ENCODE measurements at places on chromosomes 4 and X. TPM values are rescaled to one million over a fixed set of nuclear protein-coding genes. Genes with fewer than 3 reads are reported as not detected.

The SORCS2 gene
- 1.4 TPM for total RNA-seq

The PAGE2B gene
- not detected for total RNA-seq

The UCP1 gene
- total RNA-seq = not detected

The FATE1 gene
- not detected for total RNA-seq

The ENPP6 gene
- total RNA-seq = 0.13 TPM

DNA sequence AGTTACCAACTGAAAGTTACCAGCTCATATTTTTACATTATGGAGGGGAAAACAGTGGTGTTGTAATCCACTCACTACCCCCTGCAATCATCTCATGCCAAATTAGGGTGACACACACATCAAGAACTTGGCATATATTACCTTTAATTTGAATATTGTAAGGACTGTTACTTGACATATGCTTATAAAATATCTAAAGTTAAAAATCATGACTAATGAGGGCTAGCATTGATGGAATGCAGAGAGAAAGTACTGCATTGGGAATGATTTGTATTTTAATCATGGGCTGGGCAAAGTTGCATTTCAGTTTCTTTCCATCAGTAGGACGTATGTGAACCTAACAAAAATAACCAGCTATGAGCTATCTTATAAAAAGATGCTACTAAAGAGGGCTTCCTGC, 517.5 kb upstream of the GRIA3 start:
- no peak overlapping the region for H3K27ac ChIP-seq
- H3K27me3 ChIP-seq = no peaks in the 10 kb centered on the region
- H3K4me1 ChIP-seq = no peaks in the 10 kb centered on the region
- H3K36me3 ChIP-seq = no peaks in the 10 kb centered on the region
- no peak for DNase-seq
- no peak overlapping the region for H3K4me3 ChIP-seq

GRCh38 chrX:49177873-49178480, 6.3 kb downstream of the PLP2 start:
- no peaks in the 10 kb centered on the region for H3K4me1 ChIP-seq
- peak; percentile 66 for DNase-seq
- H3K27me3 ChIP-seq = no peaks in the 10 kb centered on the region
- H3K4me3 ChIP-seq = no peak overlapping the region

DNA sequence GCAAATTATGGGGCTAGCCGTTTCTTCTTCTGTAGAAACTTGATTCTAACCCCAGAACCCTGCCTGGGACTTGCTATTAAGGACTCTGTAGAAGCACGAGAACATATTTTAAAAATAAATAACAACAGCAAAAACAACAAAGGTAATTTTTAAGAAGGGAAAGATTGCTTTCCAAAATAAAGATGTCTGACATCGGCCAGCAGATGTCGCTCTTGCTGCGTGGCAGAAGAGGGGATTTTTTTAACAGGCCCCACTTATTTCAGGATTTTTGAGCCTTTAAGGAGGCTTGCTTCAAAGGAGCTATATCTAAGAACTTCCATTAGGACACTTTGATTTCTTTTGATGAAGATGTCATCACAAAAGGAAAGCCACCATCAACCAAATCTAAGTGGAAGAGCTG, 62.8 kb upstream of the EGFL6 start:
- H3K27me3 ChIP-seq = peaks cover 9% of the 10 kb centered on the region
- no peaks in the 10 kb centered on the region for H3K4me1 ChIP-seq
- DNase-seq = peak; percentile 33
- H3K36me3 ChIP-seq = no peaks in the 10 kb centered on the region

GRCh38 chr4:146655521-146655856, 16.8 kb downstream of the POU4F2 start:
- H3K27ac ChIP-seq = no peak overlapping the region
- H3K4me3 ChIP-seq = peak overlapping the region; percentile 65
- DNase-seq = no peak
- H3K27me3 ChIP-seq = peaks cover 2% of the 10 kb centered on the region
- peaks cover 7% of the 10 kb centered on the region for H3K4me1 ChIP-seq

GRCh38 chr4:10925996-10926395, 241.4 kb upstream of the CLNK start:
- no peak overlapping the region for H3K4me3 ChIP-seq
- no peaks in the 10 kb centered on the region for H3K27me3 ChIP-seq
- no peaks in the 10 kb centered on the region for H3K4me1 ChIP-seq
- no peaks in the 10 kb centered on the region for H3K36me3 ChIP-seq
- no peak for DNase-seq
- H3K27ac ChIP-seq = no peak overlapping the region

DNA sequence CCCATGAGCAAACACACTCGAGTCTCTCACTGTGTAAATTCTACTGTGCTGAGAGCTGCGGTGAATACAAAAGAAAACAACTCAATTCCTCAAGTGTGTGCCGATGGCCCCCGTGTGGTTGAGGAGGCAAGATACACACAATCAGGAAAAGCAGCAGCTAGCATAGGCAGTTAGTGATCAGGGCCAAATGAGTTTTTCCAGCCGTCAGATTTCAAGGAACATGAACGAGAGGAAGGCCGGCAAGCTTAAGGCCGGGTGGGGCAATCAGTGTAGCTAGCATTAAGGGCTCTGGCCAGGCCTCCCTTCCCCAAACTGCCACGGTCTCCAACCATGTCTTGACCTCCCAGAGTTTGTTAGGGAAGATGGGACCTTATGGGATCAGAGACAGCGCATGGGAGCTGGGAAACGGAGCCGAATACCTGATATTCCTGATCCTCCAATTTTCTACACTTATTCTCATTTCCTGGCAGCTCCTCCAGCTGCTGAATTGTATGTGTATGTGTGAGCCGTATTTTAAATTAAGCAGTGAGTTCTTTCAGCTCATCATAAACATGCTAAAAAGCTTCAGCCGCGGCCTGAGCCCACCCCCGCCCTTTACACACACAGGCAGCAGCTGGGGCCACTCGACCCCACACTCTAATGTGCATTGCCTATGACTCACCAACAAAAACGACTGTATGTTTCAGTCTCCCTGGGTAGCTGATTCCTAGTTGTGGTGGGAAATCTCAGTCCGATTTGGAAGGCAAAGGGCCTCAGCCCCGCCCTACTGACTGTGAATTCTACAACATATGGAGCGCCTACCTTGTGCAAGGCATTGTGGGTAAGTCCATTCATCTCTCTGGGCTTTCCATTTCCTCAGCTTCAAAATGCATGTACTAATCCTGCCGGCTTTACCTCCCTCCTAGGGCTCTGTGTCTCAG, 59.9 kb downstream of the RTL9 start:
- H3K36me3 ChIP-seq = no peaks in the 10 kb centered on the region
- no peaks in the 10 kb centered on the region for H3K27me3 ChIP-seq
- H3K4me1 ChIP-seq = no peaks in the 10 kb centered on the region
- no peak overlapping the region for H3K4me3 ChIP-seq
- DNase-seq = no peak

DNA sequence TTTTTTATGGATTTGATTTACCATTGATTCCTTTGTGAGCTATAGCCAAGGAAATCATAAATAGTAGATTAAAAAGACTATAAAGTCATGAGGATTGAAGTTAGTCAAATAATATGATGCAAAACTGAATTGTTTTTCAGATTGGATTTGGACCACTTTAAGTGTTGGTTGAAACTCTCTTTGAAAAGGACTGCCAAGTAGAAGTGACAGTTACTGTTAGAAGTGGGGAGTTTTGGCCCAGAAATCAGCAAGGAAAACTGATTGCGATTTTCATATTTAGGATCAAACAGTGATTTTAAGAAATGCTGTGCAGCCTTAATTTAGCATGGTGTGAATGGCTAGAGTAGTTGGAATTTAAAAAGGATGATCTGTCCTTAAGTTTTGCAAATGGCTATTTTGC, 4.9 kb downstream of the ADGRL3 start:
- H3K27ac ChIP-seq = no peak overlapping the region
- H3K4me3 ChIP-seq = no peak overlapping the region
- DNase-seq = no peak
- H3K36me3 ChIP-seq = no peaks in the 10 kb centered on the region
- H3K27me3 ChIP-seq = no peaks in the 10 kb centered on the region

GRCh38 chrX:134241960-134242619, 5.1 kb downstream of the CCDC160 start:
- H3K27ac ChIP-seq = no peak overlapping the region
- H3K27me3 ChIP-seq = no peaks in the 10 kb centered on the region
- H3K4me1 ChIP-seq = no peaks in the 10 kb centered on the region
- no peaks in the 10 kb centered on the region for H3K36me3 ChIP-seq
- no peak for DNase-seq
- H3K4me3 ChIP-seq = no peak overlapping the region

GRCh38 chr4:108445716-108446115, 174.7 kb upstream of the RPL34 start:
- H3K27me3 ChIP-seq = no peaks in the 10 kb centered on the region
- no peaks in the 10 kb centered on the region for H3K4me1 ChIP-seq
- no peak overlapping the region for H3K27ac ChIP-seq
- H3K4me3 ChIP-seq = no peak overlapping the region
- no peaks in the 10 kb centered on the region for H3K36me3 ChIP-seq
- DNase-seq = no peak

DNA sequence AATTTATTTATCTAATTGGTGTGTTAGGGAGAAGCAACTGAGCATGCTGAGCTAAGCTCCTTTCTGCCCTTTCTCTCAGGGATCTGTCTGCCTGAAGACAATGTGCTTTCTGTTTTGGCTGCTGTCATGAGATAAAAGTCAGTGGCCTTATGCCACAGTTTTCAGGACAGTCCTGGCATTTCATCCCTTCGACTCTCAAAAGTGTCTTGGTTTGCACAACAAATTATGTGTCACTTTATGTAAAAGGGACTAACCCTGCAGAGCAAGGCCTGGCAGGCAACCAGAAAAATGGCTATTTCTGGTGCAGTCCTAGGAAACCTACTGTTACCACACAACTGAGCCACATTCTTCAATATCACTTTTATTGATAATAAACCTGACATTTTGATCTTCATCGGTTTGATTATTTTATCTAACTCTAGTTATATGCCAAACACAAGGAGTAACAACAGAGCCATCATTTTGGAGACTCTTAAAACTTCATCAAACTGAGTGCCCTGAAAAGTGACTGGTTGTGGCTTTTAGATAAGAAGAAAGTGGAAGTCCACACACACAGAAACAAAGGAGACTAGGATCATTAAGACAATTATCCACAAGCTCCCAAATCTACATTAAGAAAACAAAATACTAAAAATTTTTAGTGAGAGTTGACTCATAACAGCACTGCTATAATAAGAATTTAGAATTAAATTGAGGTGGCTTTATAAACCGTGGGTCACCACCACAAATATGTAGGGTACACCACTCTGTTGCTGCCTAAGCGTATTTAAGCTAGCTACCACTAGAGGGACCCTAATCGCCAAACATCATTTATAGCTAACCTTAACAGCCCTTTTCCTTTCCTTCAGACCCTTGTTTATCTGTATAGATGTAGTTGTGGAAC, 95.9 kb upstream of the PTPN13 start:
- no peaks in the 10 kb centered on the region for H3K27me3 ChIP-seq
- peaks cover 28% of the 10 kb centered on the region for H3K4me1 ChIP-seq
- no peaks in the 10 kb centered on the region for H3K36me3 ChIP-seq

DNA sequence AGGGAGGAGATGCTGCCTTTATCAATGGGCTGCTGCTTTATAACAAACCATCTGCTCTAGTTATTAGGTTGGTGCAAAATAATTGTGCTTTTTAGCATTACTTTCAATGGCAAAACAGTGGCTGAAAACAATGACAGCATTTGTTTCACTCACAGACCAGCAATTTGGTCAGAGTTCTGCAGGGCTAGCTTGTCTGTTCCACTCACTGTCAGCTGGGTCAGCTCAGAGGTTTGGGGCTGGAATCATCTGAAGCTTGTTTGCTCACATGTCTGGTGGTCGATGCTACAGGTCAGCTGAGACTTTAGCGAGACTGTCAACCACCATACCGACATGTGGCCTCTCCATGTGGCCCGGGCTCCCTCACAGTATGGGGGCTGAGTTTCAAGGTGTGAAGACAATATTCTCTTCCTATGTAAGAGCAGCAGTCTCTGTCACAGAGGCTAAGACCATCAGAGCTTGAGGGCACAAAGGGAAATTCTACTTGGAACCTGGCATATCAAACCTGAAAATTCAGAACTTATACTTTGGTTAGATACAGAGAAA, 81.3 kb upstream of the LIMCH1 start:
- H3K4me3 ChIP-seq = no peak overlapping the region
- H3K27me3 ChIP-seq = no peaks in the 10 kb centered on the region
- no peaks in the 10 kb centered on the region for H3K36me3 ChIP-seq

GRCh38 chr4:47703956-47704355, 133.9 kb downstream of the CORIN start:
- H3K27me3 ChIP-seq = peaks cover 2% of the 10 kb centered on the region
- no peak for DNase-seq
- H3K27ac ChIP-seq = no peak overlapping the region

DNA sequence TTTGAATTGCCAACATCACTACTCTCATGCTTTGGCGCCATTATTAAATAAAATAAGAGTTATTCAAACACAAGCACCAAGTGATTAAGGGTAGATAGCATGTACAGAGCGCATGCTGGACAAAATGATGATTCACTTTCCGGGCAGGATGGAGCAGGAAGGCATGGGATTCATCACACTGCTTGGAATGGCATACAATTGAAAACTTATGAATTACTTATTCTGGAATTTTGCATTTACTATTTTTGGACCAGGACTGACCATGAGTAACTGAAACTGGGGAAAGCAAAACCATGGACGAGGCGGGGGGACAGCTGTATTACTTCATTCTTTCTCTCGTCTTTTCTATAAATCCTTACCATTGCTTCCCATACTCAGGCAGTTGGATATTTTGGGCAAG, 28.5 kb upstream of the FGF5 start:
- H3K27me3 ChIP-seq = no peaks in the 10 kb centered on the region
- no peaks in the 10 kb centered on the region for H3K4me1 ChIP-seq
- H3K4me3 ChIP-seq = no peak overlapping the region
- no peak overlapping the region for H3K27ac ChIP-seq
- no peak for DNase-seq

- H3K36me3 ChIP-seq = peaks cover 47% of the 10 kb centered on the region
- no peak overlapping the region for H3K27ac ChIP-seq
- H3K27me3 ChIP-seq = no peaks in the 10 kb centered on the region
- no peak for DNase-seq
- H3K4me1 ChIP-seq = no peaks in the 10 kb centered on the region
Measured at GRCh38 chr4:105236916-105237311, 90.2 kb downstream of the TET2 start.

DNA sequence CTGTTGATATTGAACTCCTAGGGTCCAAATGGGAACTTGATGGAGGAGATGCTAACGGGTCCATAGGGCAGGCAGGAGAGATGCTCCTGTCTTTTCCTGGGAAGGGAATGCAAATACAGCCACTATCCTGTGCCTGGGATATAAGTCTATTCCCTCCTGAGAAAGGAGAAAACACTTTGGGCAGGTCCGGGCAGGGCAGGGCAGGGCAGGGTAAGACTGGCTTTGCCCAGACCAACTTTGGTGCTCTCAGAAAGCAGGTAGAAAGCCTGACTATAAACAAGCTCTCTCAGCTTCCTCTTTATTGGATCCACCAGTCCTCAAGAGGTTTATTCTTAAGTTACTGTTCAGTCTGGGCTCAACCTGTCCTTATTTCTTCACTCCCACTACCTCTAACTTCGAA, 232.3 kb downstream of the PTTG2 start:
- no peaks in the 10 kb centered on the region for H3K27me3 ChIP-seq
- peaks cover 16% of the 10 kb centered on the region for H3K4me1 ChIP-seq
- no peak overlapping the region for H3K4me3 ChIP-seq
- DNase-seq = no peak

Measured in psoas muscle (tissue), 8 donors.